ENCODE measurements at places on chromosomes 2 and 18.

DNA sequence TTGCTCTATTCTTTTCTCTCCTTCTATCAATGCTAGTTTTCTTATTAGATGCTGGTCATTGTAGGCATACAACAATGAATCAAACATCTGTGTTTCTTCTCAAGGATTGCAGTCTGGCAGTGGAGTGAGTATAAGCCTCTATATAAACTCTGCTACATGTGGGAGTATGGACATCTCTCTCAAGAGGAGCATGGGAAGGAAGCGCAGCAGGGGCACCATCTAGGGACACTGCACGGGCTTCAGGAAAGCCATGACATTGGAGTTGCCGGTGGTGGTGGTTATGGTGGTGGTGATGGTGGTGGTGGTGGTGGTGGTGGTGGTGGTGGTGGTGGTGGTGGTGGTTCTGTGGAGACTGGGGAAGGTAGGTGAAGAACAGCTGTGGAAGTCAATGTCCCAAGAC lies 462.6 kb downstream of the RNF144A start:
- DNase-seq, result no peak

DNA sequence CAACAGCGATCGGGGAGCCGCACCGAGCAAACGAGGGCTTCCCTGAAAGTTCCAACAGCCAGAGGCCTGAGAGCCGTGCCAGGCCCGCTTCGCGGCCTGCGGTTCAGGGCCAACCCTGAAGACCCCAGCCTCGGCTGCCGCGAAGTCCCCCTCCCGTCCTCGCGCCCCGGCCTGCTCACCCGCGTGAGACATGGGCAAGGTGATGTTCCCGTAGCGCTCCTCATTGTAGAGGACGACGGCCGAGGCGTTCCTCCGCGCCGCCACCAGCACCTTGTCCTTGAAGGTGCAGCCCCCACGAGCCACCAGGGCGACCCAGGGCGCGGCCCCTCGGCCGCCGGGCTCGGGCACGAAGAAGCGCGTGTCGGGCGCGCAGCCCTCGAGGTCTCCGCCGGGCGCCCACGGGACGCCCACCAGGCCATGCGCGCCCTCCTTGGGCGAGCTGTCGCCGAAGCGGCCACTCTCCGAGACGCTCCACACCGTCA lies 510 bp downstream of the RNF149 start:
- no peak for DNase-seq

GRCh38 chr18:24482821-24483220 lies 22.4 kb downstream of the HRH4 start:
- no peak for DNase-seq

- DNase-seq, result no peak
Measured at GRCh38 chr2:32489061-32489460, 132.2 kb downstream of the BIRC6 start.
